Brain microvascular endothelial cell (primary cell): ENCODE measurements at places on chromosomes 12 and 14.

DNA sequence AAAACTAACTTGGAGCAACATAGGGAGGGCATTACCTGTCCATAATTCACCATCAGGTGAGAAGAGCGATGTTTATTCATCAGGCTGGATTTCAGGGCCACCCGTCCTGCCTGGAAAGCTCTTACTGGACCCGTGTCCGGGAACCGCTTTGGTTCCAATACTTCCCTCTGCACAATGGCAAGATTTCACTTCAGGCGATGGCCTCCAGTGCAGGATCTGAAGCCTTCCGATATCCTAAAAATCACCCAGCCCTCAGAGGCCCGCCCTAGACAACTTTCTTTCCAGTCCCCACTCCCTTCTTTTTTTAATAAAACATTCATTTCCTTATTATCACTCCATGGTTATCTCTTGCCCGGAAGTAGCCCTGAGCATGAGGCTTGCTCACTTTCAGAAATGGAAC lies 92.5 kb downstream of the BCL11B start:
- DNase-seq: no peak

DNA sequence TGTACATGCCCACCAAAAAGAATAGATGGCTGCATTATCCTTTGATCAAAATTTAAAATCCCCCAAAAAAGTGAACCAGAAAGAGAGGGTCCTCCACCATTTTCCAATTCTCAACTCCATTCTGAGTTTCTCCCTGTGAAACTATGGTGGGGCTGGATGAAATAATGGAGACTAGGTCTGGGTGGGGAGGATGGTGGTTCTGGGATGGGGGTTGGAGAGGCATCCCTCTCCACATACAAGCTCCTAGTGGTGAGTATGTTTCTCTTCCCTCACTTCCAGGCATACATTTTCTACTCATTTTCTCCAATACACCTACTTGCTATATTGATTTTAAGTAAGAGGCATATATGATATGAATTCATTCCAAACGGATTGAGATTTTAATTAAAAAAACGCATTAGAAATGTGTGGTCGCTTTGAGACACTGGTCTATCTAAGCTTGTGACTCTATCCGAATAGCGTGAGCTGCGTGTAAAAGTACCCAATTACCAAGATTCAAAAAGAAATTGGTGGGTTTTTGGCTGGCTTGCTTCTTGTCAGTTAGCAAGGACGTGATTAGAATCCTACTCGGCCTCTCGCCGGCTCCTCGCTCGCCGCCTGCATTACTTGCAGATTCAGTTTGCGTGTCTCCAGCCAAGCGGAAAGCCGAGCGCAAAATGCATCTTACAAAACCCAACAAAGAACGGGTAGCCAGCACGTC lies 3.4 kb downstream of the ASCL1 start:
- no peak for DNase-seq

GRCh38 chr12:32125455-32126084 lies 18.9 kb downstream of the BICD1 start:
- DNase-seq: no peak

GRCh38 chr12:100698518-100698917 lies 96.1 kb upstream of the ANO4 start:
- DNase-seq: no peak

DNA sequence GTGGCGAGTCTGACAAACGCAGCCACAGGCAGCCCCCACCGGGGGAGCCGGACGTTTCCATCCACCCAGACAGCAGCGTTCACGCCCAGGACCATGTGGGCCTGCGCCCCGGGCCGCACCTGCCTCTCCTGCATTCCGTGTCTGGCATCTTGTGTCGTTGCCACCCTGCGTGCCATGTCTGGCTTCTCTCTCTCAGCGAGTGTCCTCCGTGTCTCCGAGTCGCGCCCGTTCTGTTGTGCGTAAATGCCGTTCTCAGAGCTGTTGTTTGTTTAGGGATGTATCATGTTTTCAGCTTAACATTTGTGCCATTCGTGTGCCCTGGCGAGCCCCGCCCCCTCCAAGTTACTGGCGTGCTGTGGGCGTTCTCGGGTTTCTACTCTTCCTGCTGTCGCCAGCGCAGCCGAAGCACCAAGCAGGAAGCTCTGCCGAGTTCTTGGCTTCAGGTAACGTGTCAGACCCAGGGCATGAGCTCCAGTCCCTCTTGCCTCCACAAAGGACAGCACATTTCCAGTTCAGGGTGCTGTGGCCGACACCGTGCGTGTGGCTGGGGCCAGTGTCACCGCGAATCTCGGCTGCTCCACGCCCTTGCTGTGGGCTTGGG lies 34.6 kb downstream of the NOC4L start:
- no peak for DNase-seq

GRCh38 chr14:77268989-77269600 lies 1.9 kb downstream of the NGB start:
- DNase-seq: no peak

DNA sequence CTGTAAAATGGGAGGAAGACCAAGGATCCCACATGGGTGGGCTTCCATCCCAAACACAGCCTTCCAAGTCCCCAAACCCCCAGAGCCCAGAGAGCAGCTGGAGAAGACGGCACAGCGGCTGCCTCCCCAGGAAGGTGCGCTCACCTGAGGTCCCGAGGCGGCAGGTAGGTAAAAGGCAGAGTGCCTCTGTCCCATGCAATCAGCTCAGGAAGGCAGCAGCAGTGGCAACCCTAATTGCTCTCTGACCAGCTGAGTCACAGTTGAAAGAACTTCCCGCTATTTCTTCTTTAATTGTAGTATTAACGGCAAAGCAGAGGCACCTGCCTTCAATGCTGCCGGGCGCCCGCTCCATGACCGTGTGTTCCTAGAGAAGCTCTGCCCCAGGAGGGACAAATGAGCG lies 91.1 kb upstream of the BCL11B start:
- DNase-seq: no peak

- DNase-seq: no peak
These were observed 179.6 kb downstream of the ADGRD1 start for GRCh38 chr12:131133015-131133905.

GRCh38 chr14:94466706-94467370 lies 9.2 kb downstream of the SERPINA9 start:
- no peak for DNase-seq

DNA sequence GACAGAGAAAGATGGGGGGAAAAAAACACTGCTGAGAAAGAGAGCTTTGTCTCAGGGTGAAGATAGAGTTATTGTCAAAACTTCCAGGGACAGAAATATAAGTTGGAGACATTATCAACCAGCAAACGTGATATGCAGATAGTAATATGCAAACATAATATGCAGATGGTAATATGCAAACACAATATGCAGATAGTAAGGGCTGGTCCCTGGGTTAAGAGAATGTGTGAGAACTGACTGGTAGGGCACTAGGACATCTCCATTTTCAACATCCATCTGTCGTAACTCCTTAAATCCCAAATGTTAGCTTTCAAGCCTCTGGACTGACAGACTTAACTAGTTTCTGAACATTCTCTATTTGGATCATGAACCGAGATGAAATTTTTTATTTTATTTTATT lies 32.2 kb downstream of the SNRPF start:
- no peak for DNase-seq

DNA sequence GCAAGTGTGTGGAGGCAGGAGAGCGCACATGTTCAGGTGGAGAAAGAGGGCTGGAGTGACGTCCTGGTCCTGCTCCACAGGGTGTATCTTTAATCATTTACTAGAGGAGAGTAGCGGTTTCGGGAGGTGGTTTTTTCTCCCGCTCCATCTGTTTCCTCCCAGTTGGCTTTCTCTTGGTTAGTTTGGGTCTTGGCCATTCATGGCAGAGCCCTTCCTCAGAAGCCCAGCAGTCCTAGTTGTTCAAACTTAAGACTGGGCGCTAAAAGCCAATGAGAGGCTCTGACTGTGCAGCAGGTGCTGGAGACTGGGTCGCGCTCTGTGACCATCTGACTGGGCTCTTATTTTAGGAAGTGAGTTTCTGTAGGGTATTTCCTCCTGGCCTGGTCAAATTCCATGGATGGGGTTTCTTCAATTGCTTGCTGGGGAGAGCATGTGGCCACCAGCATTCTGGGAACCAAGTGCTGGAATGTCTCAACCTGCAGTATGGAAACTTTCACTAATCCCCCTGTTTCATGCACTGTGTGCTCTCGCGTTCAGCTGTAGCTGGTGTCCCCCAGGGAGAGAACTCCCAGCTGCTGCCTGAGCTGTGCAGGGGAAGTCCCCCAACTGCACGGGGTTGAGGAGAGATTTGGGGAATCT lies 27.4 kb upstream of the TSPAN9 start:
- DNase-seq: no peak

- no peak for DNase-seq
These were observed 14.4 kb downstream of the CHFR start for GRCh38 chr12:132872975-132873421.

- no peak for DNase-seq
These were observed 431.1 kb downstream of the KCNH5 start for GRCh38 chr14:62614122-62614521.

DNA sequence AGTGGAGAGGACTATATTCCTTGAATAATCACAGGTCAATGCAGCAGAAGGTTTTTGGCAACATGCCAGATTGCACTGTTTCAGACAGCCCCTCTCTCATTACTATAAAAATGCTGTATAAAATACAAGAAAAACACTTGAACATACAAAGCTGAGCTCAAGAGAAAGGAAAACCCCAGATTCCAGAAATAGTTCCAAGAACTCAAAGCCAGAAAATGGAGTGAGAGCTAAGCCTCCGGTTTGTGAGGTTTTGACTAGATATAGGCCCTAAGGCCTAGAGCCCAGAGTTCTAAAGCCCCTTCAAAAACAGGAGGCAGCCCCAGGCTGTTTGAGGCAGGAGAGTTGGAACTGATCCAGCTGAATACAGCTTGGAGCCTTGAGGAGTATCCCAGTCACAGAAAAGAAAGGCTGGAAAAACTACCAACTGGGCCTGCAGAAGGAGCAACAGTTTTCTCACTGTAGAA lies 29.4 kb upstream of the ACTN1 start:
- DNase-seq: peak; percentile 23

GRCh38 chr12:105083551-105084105 lies 630 bp downstream of the ALDH1L2 start:
- DNase-seq: peak; percentile 73

DNA sequence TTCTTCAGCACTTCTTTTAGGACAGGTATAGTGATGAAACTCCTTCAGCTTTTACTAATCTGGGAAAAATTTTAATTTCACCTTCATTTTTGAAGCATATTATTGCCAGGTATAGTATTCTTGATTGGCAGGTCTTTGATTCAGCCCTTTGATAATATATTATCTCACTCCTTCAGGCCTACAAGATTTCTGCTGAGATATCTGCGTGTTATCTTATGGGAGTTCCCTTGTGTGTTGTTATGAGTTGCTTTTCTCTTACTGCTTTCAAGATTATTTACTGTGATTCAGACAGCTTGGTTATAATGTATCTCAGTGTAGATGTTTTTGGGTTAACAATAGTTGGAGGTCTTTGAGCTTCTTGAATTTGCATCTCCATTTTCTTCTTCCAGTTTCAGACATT lies 87.4 kb downstream of the ATF7IP start:
- no peak for DNase-seq

DNA sequence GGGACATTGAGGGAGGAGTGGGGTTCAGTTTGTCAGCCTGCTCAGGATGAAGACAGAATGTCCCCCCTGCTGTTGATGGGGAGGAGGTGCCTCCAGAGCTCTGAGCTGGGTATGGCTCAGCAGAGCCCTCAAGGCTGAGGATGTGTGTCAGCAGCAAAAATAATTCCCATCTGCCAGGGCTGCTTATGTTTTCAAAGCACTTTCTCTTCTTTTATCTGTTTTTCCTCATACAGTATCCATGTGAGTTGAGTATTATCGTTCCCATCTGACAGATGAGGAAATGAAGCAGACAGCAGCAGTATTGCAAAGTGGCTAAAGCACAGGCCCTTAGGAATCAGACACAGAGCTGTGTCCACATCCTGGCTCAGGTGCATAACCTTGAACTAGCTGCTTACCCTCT lies 94.1 kb downstream of the SLC8A3 start:
- DNase-seq: no peak

GRCh38 chr14:91732859-91733477 lies 1.1 kb upstream of the CATSPERB start:
- no peak for DNase-seq

DNA sequence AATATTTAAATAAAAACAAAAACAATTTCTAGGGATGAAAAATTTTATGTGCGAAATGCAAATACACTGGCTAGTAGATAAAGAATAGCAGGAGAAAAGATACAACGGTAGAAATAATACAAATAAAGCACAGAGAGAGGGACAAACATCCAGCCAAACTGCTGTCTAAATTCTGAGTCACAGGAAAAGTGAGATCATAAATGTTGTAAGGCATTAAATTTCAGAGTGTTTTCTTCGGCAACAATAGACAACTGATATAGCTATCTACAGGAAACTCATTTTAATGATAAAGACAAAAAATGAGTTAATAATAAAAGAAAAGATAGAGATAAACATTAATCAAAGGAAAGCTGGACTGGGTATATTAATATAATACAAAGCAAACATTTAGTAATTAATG lies 122.2 kb downstream of the NTS start:
- no peak for DNase-seq
